Common myeloid progenitor, CD34-positive (primary cell): ENCODE measurements at places on chromosomes 3 and 15.

GRCh38 chr3:171825222-171825828, 15.0 kb upstream of the PLD1 start:
- DNase-seq: no peak

DNA sequence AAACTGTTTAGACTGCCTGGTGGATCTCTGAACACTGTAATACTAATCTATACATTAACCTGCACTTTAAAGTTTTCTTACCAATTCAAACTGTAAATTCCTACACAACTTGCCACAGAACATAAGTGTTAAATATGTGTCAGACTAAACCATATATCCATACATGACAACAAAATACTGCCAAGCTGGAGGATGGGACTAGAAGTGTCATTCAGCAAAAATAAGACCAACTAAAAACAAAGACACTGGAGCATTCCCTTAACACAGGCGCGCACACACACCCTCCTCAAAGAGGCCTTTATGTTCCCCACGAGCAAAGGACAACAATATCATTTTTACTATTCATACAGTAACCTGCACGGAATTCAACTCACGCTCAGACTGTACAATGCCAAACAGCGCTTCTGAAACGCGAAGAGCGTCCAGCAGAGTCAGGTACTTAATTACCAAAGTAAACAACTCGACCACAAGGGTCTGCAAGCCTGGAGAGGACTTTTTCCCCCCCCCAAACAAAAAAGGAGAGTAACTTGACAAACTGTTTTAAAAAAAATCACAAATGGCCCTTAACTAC, 1.1 kb downstream of the DCUN1D1 start:
- peak; percentile 10 for DNase-seq

DNA sequence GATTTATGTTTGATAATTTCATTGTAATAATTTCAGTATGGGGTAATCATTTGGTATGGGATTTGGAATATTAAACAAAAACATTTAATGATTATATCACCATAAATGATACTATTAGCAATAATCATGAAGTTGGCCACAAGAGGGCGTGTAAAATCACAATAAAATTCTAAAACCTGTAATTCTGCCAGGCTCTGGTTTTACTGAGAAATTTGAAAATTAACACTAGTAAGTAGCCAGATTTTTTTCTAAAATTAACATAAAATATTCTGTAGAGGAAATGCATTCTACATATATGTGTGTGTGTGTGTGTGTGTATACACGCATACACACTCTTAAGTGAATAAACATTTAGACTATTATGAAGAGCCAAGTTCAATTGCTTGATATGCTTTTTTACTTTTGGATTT, 40.5 kb downstream of the FEZF2 start:
- DNase-seq: peak; percentile 12

- DNase-seq: no peak
Measured at GRCh38 chr3:64650096-64650622, 37.6 kb downstream of the ADAMTS9 start.

- no peak for DNase-seq
Measured at GRCh38 chr3:195245531-195245951, 25.4 kb downstream of the XXYLT1 start.

GRCh38 chr3:145070795-145071194, 1090.2 kb downstream of the PLOD2 start:
- DNase-seq: no peak

- no peak for DNase-seq
Measured at GRCh38 chr3:64271631-64272030, 46.4 kb upstream of the PRICKLE2 start.

DNA sequence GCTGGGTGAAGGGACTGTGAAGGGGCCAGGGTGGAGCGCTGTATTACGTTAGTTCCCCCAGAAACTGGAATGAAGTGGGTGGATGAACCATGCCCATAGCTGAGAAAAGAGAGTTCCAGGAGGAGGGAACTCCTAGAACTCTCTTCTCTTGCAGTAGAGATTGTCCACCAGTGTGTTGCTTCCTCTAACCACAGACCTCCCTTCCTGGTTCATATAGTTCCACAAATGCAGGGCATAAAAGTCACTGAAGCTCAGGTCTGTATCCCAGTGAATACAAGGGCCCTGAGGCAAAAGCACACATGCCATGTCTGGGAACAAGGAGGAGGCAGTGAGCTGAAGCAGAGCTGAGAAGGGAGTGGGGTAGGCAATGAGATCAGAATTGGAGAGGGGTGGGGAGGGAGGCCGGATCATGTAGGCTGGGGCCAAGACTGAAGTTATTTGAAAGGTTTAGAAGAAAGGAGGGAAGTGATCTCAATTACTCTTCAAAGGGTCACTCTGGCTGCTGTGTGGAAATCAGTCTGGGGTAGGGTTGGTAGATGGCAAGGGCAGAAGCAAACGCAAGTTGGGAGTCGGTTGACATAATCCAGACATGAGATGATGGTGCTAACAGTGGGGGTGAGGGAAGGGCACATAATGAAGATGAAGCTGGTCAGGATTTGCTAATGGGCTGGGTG, 6.5 kb downstream of the A4GNT start:
- DNase-seq: no peak

GRCh38 chr3:171248426-171249111, 211.6 kb downstream of the TNIK start:
- no peak for DNase-seq

- no peak for DNase-seq
Measured at GRCh38 chr3:117630469-117630868, 920.9 kb downstream of the TUSC7 start.

DNA sequence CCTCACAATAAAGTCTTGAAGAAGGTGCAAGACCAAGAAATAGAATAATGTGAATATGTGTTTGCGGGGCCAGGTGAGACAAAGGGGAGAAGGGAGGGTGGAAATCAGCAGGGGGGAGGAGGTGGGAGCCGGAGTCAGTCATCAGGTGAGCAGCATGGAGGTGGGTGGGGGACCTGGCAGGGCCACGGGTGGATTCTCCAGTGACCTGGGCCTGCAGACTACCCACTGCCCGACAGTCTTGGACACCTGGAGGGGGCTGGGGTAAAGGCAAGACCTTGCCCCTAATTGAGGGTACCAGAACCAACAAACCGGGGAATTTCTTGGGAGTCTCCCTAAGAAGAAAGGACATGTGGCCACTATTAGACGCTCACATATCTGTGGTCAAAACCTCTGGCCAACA, 95.8 kb downstream of the CHSY1 start:
- DNase-seq: no peak

DNA sequence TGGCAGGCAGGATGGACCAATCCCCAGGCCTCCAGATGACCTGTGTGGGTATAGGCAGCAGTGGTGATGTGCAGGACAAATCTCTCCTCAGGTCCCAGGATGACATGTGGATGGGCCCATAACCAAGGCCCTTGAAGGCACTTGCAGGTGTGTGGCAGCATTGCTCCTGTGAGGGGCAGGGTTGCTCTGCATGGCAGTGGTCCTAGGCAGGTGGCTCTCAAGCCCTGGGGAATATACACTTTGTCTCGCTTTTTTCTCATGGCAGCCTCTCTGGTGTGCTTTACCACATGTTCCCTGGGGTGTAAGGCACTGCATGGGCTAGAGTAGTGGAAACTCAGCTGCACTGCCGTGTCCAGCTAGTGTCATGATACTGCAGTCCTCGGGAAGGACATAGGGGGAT, 503.6 kb downstream of the UNC13C start:
- peak; percentile 4 for DNase-seq

- peak; percentile 95 for DNase-seq
Measured at GRCh38 chr3:82130046-82130445, 368.6 kb upstream of the GBE1 start.

DNA sequence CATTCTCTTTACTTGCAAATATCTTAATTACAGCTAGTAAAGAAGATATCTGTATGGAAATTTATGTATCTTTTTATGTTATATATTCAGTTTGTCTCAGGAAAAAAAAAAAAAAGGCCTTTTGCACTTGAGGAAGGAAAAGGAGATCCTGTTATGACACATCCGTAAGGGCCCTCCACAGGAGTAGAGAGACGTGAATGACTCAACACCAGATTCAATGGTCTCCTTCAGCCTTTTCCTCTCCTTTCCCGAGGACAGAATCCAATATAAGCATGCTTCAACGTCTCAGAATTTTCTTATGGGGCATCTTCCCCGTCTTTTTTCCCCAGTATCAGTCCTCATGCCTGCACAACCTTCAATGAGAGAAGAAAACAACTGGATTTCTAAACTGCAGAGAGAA, 340.3 kb downstream of the NTRK3 start:
- no peak for DNase-seq

DNA sequence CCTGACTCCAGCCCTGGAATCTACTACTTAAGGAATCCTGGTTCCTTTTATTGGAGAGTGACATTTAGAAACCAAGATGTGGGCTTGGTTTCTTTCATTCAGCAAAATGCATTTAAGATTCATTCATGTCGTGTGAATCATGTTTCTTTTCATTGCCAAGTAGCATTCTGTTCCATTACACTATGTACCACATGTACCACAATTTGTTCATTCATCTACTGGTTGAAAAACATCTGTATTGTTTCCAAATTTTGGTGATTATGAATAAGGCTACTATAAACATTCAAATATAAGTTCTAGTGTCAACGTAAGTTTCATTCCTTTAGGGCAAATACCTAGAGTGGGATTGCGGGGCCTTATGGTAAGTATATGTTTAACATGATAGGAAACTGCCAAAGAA, 264.2 kb downstream of the VPS13C start:
- DNase-seq: no peak

DNA sequence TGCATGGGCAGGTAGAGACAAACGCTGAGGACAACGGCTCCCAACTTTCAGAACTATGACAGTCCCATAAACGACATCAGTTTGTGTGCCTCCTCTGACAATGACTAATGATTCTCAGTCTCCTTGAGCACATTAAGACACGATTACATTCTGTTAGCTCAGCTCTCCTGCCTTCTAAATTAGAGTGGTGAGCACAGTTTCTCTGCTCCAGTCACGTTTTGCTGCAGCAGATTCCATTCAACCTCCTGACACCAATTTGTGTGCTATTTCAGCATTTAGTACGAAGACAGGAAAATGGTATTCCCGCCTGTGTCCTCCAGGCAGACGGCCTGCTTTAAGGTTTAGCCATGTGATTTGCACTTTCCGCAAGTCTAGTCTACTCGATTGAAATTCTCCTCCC, 458.4 kb upstream of the CFAP20DC start:
- DNase-seq: no peak

GRCh38 chr3:194624956-194625355, 8.3 kb downstream of the TMEM44 start:
- DNase-seq: no peak

DNA sequence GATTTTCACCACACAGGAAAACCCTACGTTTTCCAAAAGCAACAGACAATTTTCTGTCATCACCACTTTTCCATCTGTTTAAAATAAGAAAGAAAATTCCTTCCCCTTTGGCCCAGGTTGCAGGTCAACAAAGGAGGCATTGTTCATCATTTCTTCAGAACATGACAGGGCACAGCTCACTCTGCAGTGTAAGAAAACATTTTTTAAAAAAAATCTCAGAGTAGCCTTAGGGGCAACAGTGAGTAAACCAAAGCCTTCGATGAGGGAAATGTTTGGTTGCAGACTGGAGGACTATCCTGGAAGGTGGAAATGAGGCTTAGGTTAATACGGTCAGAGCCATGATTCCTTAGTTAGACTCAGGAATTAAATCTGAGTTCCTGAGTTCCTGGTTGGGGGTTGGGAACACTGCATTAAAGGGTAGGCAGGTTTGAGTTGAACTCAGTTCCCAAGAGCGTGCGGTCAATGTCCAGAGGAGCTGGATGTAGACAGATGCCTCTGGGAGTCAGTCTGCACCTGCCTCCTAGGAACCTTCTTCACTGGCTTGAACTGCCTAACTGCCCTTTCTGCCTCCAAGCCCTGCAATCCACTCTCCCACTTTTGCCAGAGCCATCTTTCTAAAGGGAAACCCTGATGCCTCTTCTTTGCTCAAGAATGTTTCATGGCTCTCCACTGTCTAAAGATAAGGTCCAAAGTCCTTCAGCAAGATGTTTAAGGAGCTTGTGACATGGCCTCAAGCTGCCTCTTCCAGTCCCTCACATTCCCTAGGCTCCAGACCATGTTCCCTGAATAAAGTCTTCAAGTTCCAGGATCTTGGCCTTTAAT, 3.3 kb upstream of the HES1 start:
- no peak for DNase-seq

- no peak for DNase-seq
Measured at GRCh38 chr3:29516164-29516563, 235.3 kb downstream of the RBMS3 start.

- DNase-seq: peak; percentile 93
Measured at GRCh38 chr15:40367686-40368611, 9.9 kb downstream of the DISP2 start.

DNA sequence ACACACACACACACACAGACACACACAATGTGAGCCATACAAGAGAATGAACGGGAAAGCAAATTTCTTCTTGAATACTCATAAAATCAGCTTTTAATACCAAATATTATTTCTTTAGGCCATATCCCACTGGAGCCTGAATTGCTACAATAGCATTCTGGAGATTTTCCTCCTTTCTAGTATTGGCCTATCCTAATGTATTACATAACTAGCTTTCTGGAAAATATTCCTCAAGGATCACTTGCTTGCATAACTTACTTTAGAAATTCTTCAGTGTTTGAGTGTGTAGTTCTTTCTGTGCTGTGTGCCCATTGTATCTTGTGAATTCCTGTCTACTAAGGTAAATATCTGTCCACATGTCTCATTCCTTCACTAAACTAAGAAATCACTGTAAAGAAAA, 351.0 kb upstream of the MCTP2 start:
- no peak for DNase-seq

- no peak for DNase-seq
Measured at GRCh38 chr15:36617529-36618196, 38.2 kb downstream of the CDIN1 start.

GRCh38 chr3:147318900-147319299, 87.4 kb downstream of the ZIC4 start:
- no peak for DNase-seq

DNA sequence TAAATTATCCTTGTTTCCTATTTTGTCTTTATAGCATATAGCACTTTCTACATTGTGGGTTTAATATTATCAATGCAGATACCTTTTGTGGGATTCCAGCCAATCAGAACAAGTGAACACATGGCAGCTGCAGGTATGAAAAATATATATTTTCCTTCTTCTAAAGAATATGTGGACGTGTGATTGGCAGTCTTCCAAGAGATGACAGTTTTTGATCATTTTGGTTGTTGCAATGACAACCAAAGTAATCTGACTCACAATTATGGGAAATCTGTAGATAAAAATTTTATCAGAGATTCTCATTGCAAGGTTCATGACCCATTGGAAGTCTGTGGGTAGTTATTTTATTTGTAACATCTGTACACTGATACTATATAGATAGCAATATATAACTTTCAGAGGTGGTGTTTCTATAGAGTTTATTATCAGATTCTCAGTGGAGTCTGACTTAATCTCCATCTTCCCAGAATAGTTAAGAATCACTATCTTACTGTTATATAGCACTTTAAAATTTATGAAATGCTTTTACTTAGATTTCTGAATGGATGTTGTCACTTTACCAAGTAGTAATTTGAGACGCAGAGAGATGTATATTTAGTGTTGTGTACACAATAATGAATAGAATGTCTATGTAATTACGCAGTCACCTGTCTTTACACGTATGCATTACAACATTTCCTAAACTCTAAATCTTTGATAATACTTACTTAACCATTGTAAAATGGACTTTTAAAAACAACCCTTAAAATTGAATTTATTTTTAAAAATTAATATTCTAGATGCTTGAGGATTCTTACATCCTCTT, 82.5 kb downstream of the STT3B start:
- no peak for DNase-seq
